ENCODE measurements at places on chromosomes 3 and 15.

DNA sequence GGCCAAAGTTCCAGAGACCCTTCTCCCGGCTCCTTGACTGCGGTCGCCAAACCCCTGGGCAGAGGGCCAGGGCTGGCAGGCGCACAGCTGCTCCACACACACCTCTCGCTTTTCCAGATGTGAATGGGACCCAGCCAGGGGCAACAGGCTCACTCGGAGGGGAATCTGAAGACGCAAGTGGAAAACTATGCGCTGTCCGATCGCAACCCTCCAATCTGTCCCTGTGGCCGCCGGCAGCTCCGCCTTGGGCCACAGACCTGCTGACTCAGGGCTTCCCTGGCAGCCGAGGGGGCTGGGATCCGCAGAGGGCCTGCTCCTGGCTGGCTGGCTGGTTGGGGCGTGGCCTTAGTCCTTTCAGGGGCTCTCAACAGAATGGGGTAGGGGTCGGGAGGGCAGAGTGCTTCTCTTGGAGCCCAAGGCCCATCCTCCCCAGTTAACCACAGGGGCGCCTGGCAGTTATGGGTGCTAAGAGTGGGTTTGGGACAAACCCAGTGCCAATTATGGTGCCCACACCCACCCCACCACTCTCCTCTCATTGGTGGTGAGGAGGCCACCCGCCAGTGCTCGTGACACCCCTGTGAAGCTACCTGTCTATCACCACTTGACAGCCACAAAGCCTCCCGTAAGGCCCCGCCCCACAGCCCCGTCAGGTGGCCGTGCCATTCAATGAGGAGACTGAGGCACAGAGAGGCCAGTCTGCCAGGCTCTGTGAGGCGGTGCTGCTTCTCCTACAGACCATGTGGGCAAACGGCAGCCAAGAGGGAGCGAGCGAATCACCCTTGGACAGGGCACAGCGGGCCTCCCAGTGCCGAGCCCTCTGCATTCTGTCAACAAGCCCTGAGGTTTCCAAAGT, 53.8 kb downstream of the IQSEC1 start:
- DNase-seq, result peak; percentile 90

GRCh38 chr3:114741066-114741465, 406.0 kb downstream of the ZBTB20 start:
- DNase-seq, result peak; percentile 4

DNA sequence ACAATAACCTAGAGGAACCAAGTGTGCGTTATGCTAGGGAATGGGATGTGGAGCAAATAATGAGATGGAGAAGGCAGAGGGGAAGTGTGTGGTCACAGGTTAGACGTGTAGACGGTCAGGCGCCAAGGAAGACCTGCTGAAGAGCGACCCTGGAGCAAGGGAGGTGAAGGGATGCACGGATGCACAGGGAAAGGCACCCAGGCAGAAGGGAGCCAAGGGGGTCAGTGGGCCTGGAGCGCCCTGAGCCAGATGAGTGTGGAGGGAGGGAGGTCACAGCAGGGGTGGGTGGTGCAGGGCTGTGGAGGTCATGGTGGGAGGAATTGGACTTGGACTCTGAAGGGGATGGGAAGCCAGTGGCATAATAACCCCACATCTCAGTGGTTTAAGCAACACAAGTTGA, 70.2 kb downstream of the SLC6A1 start:
- DNase-seq, result no peak

GRCh38 chr3:176661432-176661964, 535.8 kb downstream of the TBL1XR1 start:
- no peak for DNase-seq

DNA sequence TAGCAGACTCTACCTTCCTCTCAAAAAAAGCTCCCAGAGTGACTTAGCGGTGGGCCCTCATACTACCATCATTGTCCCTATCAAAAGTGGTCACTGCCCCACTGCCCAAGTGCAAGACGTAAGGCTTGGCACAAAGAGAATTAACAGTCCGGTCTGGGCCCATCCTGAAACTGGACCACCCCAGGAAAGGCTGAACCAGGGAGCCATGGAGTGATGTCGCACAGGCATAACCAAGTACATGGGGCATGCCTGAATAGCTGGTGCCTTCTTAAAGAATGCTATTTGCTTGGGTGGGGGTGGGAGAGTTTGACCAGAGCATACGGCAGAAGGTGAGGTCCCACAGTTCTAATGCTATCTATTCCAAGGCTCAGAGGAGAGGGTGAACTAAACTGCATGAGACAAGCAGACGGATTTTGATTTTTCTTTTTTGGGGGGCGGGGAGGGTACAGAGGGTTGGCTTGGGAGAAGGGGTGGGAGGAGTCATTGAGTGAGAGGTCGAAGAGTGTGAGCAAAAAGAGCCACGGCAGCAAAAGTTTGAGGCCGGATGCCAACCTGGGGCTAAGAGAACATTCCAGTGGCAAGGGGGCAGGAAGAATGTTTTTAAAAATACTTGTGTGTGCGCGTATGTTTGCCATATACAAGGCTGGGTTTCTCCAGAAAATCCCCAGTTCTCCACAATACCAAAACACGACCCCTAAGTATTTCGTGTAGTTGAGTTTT, 50.2 kb downstream of the FAM174B start:
- no peak for DNase-seq

DNA sequence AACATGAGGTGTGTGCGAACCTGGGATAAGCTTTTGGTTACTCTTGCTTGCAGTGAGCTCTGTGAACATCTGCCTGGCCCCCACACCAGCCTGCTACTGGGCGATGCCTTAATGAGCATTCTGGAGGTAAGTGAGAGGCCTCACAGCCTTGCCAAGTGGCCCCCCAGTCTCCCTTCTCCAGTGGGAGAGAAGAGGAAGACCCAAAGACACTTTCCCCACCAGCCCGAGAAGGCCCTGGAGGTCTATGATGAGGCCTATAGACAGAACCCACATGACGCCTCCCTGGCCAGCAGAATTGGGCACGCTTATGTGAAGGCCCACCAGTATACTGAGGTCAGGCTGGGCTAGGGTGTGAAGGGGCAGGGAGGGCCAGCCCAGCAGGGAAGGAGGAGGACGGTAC, 22.5 kb downstream of the TTC21A start:
- DNase-seq, result no peak

- peak; percentile 67 for DNase-seq
Measured at GRCh38 chr3:150348500-150348899, 59.6 kb upstream of the TSC22D2 start.

DNA sequence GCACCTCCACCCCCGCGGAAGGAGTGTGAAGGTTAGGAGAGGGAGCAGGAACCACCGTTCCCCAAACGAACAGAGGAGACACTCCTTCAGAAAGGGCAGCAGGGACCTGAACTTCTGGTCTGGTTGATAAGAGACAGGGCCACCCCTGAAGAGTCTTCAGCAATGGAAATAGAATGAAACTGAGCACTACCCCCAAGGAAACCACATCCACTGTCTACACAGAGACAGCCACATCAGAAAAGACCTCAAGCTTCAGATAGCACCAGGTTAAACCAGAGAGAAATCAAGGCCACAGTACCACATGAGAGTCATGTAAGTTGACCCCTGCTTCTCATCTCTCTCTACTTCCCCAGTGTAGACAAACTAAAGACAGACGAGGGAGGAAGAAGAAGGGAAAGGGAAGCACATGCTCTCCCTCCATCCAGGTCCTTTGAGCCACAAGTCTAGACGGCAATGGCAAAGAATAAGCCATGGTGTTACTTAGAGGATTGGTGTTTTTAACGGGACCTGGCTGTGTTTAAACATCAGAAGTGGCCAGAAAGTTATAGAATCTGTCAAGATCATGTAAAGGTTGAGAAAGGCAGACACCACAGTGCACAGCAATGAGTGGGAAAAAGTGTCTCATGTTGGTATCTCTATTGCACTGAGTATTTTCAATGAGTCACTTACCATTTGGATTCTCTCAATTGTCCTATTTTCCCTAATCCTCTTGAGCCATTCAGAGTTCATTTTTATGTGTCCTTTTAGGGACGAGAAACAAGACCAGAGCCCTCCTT, 31.4 kb upstream of the CTNNB1 start:
- DNase-seq, result no peak

DNA sequence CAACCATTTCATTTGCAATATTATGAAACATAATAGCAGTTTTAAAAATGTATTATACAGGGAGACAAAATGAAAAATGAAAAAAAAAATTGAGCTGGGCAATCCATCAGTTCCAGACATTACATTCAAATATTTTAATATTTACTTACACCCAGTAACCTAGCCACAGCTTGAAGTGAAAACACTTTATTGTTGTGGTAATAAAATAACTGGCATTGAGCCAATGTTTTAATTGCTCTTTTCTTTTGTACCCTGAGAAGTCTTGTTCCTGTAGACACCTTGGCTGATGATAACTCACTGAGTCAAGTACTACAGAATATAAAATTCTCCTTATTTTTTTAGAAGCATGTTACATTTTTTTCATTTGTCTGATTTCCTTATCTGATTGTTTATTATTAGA, 180.6 kb downstream of the ROBO1 start:
- no peak for DNase-seq

- DNase-seq, result no peak
Measured at GRCh38 chr15:22237891-22238275, 157.6 kb downstream of the OR4M2 start.

GRCh38 chr15:66848116-66848515, 146.1 kb downstream of the SMAD6 start:
- no peak for DNase-seq

DNA sequence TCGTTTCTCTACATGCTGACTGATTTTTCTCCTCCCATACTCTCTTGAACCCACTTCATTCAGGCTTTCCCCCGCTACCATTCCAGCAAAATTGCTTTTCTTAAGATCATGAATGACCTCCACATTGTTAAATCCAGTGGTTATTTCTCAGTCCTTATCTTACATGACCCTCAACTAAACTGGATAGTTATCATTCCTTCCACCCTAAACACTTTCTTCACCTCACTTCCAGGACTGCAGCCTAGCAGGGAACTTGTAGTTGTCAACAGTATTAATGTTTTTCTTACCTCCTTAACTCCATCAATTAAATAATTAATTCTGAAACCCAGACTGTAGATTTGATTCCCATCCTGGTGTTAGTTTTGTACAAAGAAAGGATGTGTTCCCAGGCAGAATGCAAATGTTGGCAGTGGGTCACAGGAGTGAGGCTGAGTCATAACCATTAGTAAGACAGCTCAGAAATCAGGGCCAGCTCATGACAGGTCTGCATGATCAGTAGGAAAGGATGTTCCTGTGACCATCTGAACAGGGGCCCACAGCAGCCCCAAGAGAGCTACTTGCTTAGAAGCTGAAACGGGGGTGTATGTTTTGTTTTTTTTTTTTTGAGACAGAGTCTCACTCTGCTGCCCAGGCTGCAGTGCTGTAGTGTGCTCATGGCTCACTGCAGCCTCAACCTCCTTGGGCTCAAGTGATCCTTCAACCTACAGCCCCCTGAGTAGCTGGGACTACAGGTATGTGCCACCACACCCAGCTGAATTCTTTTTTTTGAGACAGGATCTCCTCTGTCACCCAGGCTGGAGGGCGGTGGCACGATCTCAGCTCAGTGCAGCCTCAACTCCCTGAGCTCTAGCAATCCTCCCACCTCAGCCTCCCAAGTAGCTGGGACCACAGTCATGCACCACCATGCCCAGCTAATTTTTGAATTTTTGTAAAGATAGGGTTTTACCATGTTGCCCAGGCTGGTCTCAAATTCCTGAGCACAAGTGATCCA, 9.1 kb downstream of the BCL2L10 start:
- peak; percentile 82 for DNase-seq

GRCh38 chr3:42510325-42510724, 7.9 kb downstream of the VIPR1 start:
- no peak for DNase-seq

GRCh38 chr3:58000306-58001085, 7.7 kb upstream of the FLNB start:
- no peak for DNase-seq

GRCh38 chr3:151468284-151468917, 7.5 kb upstream of the IGSF10 start:
- DNase-seq, result peak; percentile 59

DNA sequence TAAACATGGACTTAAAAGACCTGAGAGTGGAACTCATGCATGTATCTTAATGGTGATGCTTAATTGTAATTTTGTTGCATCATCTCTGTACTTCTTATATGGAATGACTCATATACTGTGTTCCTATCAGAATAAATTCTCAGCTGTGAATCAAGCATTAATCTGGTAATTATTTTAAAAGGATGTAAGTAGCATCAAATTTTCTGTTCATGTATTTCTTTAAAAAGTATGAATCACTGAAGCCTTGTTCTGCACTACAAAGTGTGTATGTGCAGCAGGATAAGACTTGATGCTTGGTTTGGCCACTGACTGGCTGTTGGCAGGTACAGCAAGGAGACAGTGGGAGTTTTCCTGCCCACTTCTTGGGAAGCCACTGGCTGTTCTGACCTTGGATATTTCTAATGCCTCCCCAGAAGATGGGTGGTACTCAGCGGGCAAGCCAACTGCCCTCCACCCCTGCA, 123.9 kb downstream of the ANO10 start:
- no peak for DNase-seq

DNA sequence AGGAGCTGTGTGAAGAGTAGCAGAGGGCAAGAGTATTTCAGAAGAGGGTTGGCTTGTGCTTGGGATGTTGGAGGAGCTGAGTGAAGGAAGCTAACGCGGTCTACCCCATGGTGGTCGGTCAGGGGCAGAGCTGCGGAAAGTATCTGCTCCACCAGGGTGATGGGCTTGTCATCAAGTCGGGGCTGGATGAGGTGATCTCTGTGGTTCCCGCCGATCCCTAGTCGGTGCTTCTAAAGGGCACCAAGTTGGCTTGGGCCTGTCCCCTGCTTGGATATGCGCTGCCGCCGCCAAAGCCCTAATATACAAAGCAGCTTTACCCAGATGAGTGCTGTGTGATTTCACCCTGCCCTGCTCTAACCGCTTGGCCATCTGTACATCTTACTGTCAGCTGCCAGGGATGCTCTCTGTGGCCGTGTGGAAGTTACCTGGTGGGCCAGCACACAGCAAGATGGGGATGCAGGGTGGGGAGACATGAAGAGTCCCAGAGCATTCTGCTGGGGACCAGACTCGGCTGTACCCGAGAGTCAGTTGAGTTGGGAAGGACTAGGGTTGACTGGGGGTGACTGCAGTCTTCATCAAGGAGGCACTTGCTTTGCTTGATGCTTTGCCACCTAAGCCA, 226.1 kb upstream of the BHLHE40 start:
- DNase-seq, result no peak

- no peak for DNase-seq
Measured at GRCh38 chr3:10021856-10022775, 4.1 kb upstream of the FANCD2 start.

GRCh38 chr3:71724584-71725270, 475 bp downstream of the EIF4E3 start:
- DNase-seq, result peak; percentile 53

- peak; percentile 58 for DNase-seq
Measured at GRCh38 chr15:63322541-63322940, 45.1 kb downstream of the APH1B start.

- no peak for DNase-seq
Measured at GRCh38 chr3:38687321-38687720, 37.8 kb upstream of the SCN5A start.

DNA sequence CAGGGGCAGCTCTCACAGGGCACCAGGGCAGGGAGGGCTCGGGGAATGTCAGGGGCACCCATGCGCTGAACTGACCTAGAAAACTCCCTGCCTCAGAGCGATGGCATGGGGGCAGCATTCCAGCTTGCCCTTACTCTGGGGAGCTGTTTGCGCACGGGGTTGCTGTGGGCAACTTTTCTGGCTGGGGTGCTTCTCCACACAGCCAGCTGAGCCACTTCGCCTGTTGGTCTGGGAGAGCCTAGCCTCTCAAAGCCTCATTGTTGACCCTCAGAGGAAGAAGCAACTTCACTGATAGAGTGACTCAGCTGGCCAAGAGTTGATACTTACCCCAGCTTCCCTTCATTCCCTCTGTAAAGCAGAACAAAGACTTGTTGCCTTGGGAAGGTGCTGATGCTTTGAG, 42.6 kb upstream of the MRPS22 start:
- no peak for DNase-seq

- no peak for DNase-seq
Measured at GRCh38 chr15:75989045-75989444, 23.2 kb downstream of the NRG4 start.
